ENCODE measurements at places on chromosomes 2 and 18. TPM values are rescaled to one million over a fixed set of nuclear protein-coding genes. Genes with fewer than 3 reads are reported as not detected.

DNA sequence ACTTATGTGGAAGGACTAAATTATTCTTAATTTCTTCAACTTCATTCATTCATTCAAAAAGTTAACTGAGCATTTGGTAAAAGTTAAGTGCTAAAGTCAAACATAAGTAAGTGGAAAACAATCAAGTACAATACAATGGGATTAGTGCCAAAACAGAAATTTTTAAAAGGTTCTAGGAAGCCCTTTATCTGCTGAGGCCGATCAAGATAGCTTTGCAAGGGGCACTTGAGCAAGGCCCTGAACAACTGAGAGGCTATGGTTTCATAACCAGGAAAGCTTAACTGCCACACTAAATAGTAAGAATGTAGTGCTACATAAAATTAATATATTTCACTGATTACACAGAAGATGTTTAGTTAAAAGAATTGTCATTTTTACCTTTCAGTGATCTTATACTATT lies 76.5 kb downstream of the NOL10 start:
- no peak overlapping the region for H3K27ac ChIP-seq
- no peak for DNase-seq
- peaks cover 5% of the 10 kb centered on the region for H3K36me3 ChIP-seq
- H3K4me3 ChIP-seq = no peak overlapping the region
- no peaks in the 10 kb centered on the region for H3K27me3 ChIP-seq

GRCh38 chr2:163607630-163608029 lies 128.2 kb downstream of the FIGN start:
- H3K27ac ChIP-seq = no peak overlapping the region
- H3K27me3 ChIP-seq = no peaks in the 10 kb centered on the region
- DNase-seq = no peak
- no peaks in the 10 kb centered on the region for H3K4me1 ChIP-seq

GRCh38 chr18:10878703-10879102 lies 270.7 kb downstream of the PIEZO2 start:
- peaks cover 24% of the 10 kb centered on the region for H3K27me3 ChIP-seq
- no peaks in the 10 kb centered on the region for H3K4me1 ChIP-seq
- DNase-seq = no peak

DNA sequence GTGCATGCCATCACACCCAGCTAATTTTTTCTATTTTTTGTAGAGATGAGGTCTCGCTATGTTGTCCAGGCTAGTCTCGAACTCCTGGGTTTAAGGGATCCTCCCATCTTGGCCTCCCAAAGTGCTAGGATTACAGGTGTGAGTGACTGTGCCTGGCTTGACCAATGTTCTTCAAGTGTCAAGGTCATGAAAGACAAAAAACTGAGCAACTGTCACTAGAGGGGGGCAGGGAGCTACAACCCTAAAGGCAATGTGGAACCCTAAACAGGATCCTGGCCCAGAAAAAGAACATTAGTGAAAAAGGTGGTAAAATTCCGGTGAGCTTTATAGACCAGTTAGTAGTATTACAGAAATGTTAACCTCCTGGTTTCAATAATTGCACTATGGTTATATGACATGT lies 7.3 kb downstream of the MYO5B start:
- no peak overlapping the region for H3K27ac ChIP-seq
- no peak overlapping the region for H3K4me3 ChIP-seq
- no peaks in the 10 kb centered on the region for H3K36me3 ChIP-seq
- H3K27me3 ChIP-seq = peaks cover 54% of the 10 kb centered on the region
- peaks cover 17% of the 10 kb centered on the region for H3K4me1 ChIP-seq

- H3K4me3 ChIP-seq = no peak overlapping the region
- H3K27ac ChIP-seq = no peak overlapping the region
- peaks cover 5% of the 10 kb centered on the region for H3K4me1 ChIP-seq
Measured at GRCh38 chr2:158178646-158179045, 77.0 kb downstream of the UPP2 start.

DNA sequence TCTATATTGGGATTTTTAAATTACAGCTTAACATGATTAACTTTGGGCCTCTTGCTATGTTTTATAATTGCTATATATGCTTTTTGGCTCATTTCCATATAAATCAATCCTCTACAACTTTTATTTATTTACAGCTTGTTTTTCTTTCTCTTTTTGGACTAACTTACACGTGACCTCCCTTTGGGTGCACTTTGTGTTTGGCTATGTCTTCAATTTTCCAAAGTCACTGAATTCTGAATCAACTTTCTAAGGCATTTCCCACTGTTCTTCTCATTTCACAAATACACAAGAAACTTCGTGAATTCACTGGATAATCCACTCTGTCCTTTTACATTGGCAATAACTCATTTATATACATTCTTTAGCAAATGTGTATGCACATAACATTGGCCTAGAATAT lies 5.4 kb upstream of the CPS1 start:
- H3K27ac ChIP-seq = no peak overlapping the region
- H3K36me3 ChIP-seq = no peaks in the 10 kb centered on the region
- no peaks in the 10 kb centered on the region for H3K27me3 ChIP-seq
- no peak for DNase-seq
- H3K4me3 ChIP-seq = no peak overlapping the region
- no peaks in the 10 kb centered on the region for H3K4me1 ChIP-seq

- H3K27me3 ChIP-seq = no peaks in the 10 kb centered on the region
- H3K36me3 ChIP-seq = peaks cover 2% of the 10 kb centered on the region
- peaks cover 29% of the 10 kb centered on the region for H3K4me1 ChIP-seq
- H3K27ac ChIP-seq = no peak overlapping the region
Measured at GRCh38 chr2:27737676-27738348, 33.7 kb upstream of the MRPL33 start.

GRCh38 chr2:178870703-178871102 lies 63.5 kb upstream of the TTN start:
- no peak overlapping the region for H3K27ac ChIP-seq
- DNase-seq = no peak
- no peaks in the 10 kb centered on the region for H3K36me3 ChIP-seq
- H3K27me3 ChIP-seq = no peaks in the 10 kb centered on the region

DNA sequence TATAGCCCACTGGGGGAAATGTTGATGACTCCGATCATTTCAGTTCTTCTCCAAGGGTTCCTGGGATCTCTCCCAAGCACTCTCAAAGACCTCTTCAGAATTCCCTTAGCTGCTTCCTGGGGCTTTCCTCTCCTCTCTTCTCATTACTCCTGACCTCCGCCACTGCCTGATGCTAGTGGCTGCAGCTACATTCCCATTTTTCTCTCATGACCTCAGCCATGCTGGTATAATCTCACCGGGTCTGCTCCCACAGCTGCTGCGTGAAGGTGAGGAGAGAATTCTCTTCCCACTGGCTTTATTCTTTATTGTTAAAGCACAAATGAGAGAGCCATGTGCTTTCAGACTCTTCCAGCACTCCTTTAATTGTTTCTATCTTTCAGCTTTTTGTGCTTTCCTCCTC lies 312.0 kb upstream of the ETAA1 start:
- no peak for DNase-seq
- H3K4me1 ChIP-seq = no peaks in the 10 kb centered on the region
- no peaks in the 10 kb centered on the region for H3K36me3 ChIP-seq
- H3K27me3 ChIP-seq = no peaks in the 10 kb centered on the region
- H3K27ac ChIP-seq = no peak overlapping the region
- no peak overlapping the region for H3K4me3 ChIP-seq

DNA sequence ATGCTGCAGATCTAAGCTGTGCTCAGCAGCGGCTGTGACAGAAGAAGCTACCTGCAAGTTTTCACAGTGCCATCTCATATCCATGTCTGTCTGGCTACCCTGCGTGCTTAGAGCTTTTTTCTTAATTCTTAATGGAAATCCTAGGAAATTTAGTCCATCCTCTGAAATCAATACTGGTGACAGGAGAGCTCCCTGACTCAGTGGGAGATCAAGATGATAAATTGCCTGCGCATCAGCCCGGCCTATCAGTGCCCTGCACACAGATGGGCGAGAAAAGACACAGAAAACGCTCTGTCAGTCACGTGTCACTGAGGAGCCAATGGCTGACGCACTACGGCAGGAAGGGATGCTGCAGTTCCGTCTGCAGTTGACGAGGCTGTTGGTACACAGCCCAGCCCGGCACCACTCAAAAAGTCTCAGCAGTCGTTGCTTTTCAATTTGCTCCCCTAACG lies 819.6 kb upstream of the FSHR start:
- peak; percentile 69 for DNase-seq
- no peaks in the 10 kb centered on the region for H3K27me3 ChIP-seq
- peaks cover 5% of the 10 kb centered on the region for H3K36me3 ChIP-seq
- no peak overlapping the region for H3K27ac ChIP-seq
- peak overlapping the region; percentile 82 for H3K4me3 ChIP-seq
- H3K4me1 ChIP-seq = no peaks in the 10 kb centered on the region

- no peaks in the 10 kb centered on the region for H3K36me3 ChIP-seq
- no peaks in the 10 kb centered on the region for H3K4me1 ChIP-seq
- no peak for DNase-seq
- H3K4me3 ChIP-seq = no peak overlapping the region
- H3K27ac ChIP-seq = no peak overlapping the region
Measured at GRCh38 chr2:80312282-80312839, 7.8 kb upstream of the LRRTM1 start.

GRCh38 chr2:8203364-8203763 lies 478.5 kb upstream of the ID2 start:
- no peak overlapping the region for H3K4me3 ChIP-seq
- H3K27me3 ChIP-seq = peaks cover 12% of the 10 kb centered on the region
- no peak overlapping the region for H3K27ac ChIP-seq
- no peak for DNase-seq
- H3K4me1 ChIP-seq = peaks cover 17% of the 10 kb centered on the region
- peaks cover 34% of the 10 kb centered on the region for H3K36me3 ChIP-seq

DNA sequence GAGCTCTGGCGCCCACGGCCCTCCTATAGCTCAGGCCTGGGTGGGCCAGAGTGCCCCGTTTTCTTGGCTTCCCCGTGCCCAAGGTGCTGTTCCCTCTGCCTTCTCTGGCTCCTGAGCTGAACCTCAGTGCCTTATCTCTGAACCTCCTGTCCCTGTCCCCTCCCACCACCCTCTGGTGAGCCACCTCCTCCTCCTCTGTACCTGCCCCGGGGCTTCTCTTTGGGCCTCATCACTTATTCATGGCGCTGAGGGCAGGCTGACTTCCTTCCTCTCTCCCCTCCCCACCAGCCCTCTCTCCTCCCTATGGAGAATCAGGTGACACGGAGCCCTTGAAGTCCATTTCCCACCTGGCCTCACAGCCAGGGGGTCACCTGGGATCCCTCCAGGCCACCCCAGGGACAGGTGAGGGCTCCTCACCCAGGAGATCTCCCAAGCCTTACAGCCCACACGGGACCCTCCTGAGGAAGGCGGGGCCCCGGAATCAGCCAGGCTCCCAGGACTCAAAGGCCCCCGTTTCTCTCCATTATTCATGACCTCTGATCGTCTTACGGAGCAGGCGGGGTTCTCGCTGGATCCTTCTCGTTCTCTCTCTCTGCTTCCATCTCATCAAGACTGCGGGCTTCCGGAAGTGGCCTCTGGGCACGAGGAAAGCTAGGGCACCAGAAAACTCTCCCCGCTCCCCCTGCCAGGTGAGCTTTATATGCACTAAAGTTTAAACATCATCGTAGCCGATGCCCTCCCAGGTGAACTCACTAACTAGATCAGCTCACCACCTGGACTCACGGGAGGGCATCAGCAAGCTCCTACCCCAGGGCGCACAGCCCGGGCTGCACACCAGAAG lies at the start of gene LOXHD1:
Gene LOXHD1 (minus strand): TSS at position 106 of the 841 bp plus-strand sequence. CDS start 187 bp downstream, outside the sequence.
- H3K27ac ChIP-seq = no peak within 1 kb of the TSS
- no peak for DNase-seq
- H3K36me3 ChIP-seq = no peaks in the 10 kb centered on the region
- H3K4me3 ChIP-seq = no peak within 1 kb of the TSS

DNA sequence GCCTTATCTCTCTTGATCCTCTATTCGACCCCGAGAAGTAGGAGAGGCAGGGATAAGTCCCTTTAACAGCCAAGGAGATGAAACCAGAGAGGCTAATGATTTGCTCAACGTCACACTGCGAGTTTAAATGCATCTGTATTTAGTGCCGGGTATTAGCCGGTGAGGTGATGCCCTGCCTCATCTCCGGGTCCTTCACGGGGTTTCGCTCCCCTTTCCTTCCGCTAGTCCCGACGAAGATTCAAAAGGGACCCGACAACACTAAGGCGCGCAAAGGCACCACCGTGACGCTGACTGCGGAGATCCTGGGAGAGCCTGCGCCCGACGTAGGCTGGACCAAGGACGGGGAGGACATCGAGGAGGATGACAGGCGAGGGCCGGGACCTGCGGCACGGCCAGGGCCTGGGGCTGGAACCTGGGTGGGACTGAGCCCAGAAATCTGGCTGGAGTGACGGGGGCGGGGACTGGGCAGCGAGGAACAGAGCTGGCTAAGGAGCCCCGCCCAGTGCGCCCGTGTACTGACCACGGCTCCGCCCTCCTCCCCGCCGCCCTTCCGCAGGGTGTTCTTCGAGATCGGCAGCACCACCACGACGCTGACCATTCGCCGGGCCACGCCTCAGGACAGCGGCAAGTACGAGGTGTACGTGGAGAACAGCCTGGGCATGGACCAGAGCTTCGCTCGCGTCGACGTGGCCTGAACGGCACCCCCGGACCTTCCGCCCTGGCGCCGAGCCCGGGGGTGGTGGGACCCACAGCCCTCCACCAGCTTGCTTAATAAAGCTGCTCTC lies 1.0 kb upstream of the GMPPA start:
- H3K4me1 ChIP-seq = peaks cover 37% of the 10 kb centered on the region
- H3K27ac ChIP-seq = no peak overlapping the region
- H3K4me3 ChIP-seq = peak overlapping the region; percentile 95
- DNase-seq = peak; percentile 61

GRCh38 chr2:22656426-22656825 lies 728.6 kb upstream of the KLHL29 start:
- no peak overlapping the region for H3K4me3 ChIP-seq
- no peak for DNase-seq
- no peaks in the 10 kb centered on the region for H3K36me3 ChIP-seq

DNA sequence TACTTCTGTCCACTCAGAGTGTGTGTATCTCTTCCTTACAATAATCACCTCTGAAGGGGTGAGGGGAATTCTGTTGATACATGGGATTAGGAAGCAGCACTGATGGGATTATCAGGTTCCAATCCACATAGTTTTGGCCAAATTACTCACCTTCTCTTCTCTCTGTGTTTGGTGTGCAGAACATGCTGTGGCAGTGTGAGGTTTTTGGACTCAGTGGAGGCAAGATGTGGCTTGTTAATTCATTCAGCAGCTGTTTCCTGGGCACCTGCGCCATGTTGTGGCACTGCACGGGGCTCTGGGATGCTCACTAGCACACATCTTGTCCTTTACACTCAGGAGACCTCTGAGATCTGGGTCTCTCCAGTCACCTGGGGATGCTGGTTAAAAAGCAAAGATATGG lies 350.3 kb upstream of the HS6ST1 start:
- H3K27me3 ChIP-seq = peaks cover 7% of the 10 kb centered on the region
- H3K36me3 ChIP-seq = no peaks in the 10 kb centered on the region
- no peak for DNase-seq
- no peaks in the 10 kb centered on the region for H3K4me1 ChIP-seq
- no peak overlapping the region for H3K4me3 ChIP-seq

- DNase-seq = no peak
- H3K36me3 ChIP-seq = peaks cover 4% of the 10 kb centered on the region
- H3K27me3 ChIP-seq = no peaks in the 10 kb centered on the region
- no peak overlapping the region for H3K4me3 ChIP-seq
Measured at GRCh38 chr18:47115205-47115604, 35.1 kb downstream of the HDHD2 start.

The FAM136A gene
- 60.3 TPM for total RNA-seq

The WDSUB1 gene
- 7.3 TPM for total RNA-seq

The EGR4 gene
- 1.6 TPM for total RNA-seq

The ITGA6 gene
- 7.0 TPM for total RNA-seq

The KATNAL2 gene
- 1.2 TPM for total RNA-seq

The SERPINB10 gene
- 2.8 TPM for total RNA-seq

The TMEM198 gene
- total RNA-seq = 4.5 TPM

The CDH19 gene
- not detected for total RNA-seq

The ING5 gene
- 42.6 TPM for total RNA-seq

The MC2R gene
- total RNA-seq = not detected

Data from activated T-cell treated with anti-CD3 and anti-CD28 coated beads, Interleukin-2, amount 50 U/mL, for 72 hours (primary cell).